Cerebellum (tissue), 4 donors: ENCODE measurements at places on chromosomes 1 and 21. TPM values are rescaled to one million over a fixed set of nuclear protein-coding genes. Genes with fewer than 3 reads are reported as not detected.
A peak's percentile ranks its signal among the peaks of the same experiment; 100 is the strongest.

DNA sequence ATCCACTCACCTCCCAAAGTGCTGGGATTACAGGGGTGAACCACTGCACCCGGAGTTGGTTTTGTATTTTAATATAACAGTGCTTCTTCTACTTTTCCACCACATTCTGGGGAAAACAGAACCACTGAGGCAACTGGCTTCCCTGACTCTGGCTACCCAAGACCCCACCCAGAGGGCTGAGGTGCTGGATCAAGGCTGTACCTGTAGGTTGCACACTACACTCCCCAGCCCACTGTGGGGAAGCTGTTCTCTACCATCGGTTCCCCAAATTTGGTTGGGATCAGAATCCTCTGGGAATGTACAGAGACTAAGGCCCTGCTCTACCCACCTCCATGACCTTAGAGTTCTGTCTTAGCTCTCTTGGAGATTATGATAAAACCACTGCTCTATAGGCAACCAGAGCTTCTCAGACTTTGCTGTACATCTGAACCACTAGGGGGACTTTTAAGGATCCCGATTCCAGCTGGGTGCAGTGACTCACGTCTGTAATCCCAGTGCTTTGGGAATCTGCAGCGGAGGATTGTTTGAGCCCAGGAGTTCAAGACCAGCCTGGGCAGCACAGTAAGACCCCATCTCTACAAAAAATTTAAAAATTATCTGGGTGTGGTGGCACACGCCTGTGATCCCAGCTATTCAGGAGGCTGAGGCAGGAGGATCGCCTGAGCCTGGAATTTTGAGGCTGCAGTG lies 51.6 kb downstream of the GNG4 start:
- DNase-seq: no peak

- peak; percentile 23 for DNase-seq
Measured at GRCh38 chr1:110337704-110338308, 1.4 kb upstream of the RBM15 start.

DNA sequence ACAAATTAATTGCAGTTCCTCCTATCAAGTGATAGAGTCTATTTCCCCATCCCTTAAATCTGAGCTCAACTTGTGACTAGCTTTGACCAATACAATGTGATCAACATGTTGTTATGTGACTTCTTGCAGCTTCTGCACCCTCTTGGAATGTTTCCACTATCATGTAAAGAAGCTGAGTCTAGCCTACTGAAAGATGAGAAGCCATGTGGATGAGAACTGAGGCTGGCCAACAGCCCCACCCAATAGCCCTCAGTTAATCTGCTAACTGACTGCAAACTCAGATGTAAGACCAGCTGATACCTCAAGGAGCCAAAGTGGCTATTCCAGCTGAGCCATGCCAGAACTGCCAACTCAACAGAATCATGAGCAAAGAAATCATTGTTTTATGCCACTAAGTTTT lies 44.0 kb downstream of the LYST start:
- DNase-seq: no peak

DNA sequence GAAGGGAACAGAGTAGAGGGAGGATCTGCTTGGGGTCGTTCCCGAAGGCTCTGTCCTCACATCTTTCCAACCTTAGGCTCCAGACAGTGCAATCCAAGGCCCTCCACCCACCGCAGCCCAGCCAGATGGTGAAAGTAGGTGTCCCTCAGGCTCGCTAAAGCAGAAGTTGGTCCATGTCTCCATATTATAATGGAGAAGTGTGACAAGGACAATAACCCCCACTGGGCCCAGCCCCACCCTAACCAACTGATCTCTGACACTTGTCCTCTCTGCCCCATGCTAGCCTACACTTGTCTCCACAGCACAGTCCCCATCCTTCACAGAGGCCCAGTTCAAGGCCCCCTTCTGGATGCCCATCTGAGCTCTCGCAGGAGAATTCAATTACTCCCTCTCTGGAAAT lies 48.7 kb downstream of the DMAP1 start:
- no peak for DNase-seq

GRCh38 chr1:231750818-231751362 lies 124.3 kb downstream of the DISC1 start:
- no peak for DNase-seq

DNA sequence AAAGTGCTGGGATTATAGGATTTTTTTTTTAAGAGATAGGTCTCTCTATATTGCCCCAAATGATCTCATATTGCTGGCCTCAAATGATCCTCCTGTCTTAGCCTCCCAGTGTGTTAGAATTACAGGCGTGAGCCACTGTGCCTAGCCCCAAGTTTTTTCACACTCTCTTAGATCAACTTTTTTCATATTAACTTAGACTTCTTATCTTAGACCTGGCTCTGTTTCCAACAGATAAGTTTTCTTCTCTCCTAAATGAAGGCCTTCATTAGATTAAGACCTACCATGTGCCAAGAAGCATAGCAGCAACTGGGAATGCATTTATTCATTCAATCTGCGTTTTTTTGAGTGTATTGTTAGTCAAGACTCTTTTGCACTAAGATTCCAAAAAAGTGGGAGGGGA lies 20.2 kb upstream of the HTR1D start:
- DNase-seq: no peak

DNA sequence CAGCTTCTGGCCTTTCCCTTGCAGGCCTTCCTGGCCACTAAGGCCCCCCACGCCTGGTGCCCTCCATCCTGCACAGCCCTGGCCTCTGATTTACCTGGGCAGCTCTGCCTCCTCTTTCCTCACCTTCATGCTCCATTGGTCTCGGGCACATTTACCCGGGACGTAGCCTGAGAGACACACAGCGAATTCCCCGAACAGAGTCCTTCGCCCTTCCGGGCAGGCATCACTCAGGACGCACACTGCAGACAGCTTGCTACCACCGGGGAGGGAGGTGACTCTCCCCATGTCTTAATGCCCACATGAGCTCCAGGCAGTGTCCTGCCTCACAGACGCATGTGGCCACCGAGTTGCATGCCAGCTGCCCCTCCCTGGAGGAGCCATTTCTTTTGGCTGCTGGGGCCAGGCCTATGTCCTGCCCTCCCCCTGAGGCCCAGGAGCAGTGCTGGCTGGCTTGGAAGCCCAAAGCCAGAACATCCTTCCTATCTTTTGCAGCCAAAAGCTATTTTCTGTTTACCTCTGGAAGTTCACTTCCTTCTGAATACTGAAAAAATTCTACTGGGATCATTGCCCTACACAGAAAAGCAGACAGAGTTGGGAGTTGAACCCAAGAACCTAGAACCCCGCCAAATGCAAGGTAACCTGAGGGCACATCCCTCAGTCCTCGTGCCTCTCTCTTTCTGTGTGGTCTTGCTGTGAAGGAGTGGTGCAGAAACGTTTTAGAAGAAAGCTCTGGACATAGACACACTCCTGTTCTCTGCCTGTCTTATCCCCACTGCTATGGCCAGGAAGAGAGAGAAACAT lies 209.5 kb downstream of the TOMM20 start:
- peak; percentile 36 for DNase-seq

DNA sequence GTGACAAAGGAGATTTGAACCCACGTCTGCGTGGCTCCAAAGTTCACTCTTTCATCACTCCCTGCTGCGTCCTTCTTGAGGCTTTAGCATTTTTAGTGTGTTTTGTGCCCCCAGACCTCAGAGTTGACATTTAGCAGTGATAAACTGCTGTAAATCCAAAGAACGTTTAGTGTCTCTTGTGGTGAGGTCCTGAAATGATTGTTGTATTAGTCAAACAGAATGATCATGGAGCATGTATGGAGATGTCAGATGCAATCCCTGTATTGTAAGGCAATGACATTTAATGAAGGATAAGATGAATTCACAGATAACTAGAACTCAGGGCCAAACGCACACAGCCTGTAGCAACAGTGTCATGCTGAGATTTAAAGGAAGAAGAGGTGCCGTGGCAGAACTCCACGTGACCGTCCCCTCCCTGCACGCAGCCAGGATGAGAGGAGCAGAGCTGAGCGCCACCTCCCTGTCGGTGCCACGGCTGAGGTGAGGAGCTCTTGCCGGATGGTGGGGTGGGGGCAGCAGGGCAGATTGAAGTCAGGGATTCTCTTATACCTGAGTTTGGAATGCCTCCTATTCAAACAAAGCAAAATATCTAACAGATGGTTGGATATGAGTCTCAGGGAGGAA lies 30.1 kb downstream of the NTPCR start:
- peak; percentile 44 for DNase-seq

- DNase-seq: no peak
Measured at GRCh38 chr1:147771226-147772125, 11.1 kb upstream of the GJA5 start.

DNA sequence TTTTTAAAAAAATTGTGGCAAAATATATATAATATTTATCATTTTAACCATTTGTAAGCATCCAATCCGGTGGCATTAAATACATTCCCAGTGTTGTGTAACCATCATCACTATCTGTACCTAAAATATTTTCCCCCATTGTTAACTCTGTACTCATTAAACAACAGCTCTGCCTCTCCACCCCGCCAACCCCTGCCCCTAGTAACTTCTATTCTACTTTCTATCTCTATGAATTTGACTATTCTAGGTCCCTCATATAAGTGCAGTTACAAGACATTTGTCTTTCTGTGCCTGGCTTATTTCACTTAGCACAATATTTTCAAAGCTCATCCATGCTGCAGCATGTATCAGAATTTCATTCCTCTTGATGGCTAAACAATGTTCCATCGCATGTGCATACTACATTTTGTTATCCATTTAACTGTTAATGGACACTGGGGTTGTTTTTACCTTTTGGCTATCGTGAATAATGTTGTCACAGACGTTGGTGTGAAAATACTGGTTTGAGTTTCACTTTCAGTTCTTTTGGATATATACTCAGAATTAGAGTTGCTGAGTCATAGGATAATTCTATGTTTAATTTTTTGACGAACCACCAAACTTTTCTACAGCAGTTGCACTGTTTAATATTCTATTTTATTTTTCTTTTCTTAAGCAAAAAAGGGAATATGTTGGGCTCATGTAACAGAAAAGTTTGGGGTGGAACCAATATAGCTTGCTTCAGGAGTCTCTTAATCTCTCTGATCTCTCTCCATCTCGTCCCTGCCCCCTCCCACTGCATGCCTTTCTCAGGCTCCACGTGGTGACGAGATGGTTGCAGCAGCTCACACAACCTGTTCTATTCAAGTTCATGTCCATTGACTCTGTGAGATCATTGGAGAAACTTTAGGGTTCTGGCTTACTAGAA lies 25.2 kb upstream of the RCAN1 start:
- no peak for DNase-seq

DNA sequence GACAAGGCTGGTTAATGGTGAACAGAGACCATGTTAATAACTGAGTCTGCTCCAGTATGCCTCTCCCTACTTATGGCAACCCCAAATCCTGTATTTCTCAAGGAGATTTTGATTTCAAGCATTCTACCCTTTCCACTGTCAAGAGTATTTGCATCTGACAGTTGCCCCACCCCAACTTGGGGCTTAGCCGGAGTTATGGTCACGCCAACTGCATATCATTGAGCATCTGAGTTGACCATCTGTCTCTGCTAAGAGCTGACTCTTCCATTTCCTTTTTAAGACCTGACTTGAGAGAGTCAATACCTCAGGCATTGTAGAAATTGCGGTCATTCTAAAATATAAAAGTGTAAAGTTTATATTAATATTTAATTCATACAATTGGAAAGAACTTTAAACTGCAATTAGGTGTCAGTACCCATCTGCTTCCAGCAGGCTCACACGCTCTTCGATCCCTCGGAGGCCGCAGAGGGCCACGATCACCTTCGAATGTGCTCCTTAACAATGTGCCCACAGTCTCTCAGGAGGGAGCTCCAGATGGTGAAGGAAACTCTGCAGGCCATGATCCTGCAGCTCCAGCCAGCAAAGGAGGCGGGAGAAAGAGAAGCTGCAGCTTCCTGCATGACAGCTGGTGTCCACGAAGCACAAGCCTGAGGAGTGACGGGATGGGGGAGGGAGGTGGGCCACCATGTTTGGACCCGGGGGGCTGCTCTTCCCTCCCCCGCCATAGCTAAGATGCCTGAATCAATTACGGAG lies 409.8 kb downstream of the DISC1 start:
- peak; percentile 40 for DNase-seq

GRCh38 chr1:224851210-224851847 lies 78.1 kb upstream of the DNAH14 start:
- peak; percentile 27 for DNase-seq

Gene SPEN
- 69.0 TPM for total RNA-seq

Gene LDLRAD1
- total RNA-seq: not detected

Gene CITED4
- total RNA-seq: 2.0 TPM

DNA sequence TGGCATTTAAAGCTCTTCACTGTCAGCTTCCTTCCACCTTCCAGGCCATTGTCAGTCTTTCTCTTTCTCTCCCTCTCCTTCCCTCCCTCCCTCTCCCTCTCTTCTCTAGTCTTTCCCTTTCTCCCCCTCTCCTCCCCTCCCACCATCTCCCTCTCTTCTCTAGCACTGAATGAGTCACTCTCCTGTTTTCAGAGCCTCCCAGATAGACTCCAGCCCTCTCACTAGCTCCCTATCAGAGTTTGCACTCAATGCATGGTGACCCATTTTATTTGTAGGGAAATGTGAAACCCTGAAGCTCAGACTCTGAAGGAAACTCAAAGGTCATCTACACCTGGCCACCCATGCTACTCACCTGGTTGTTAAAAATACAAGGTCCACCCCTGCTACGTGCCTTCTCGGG lies 4.4 kb upstream of the MATN1 start:
- no peak for DNase-seq

GRCh38 chr21:37784591-37785318 lies 131.5 kb downstream of the KCNJ6 start:
- no peak for DNase-seq

GRCh38 chr21:45140346-45140940 lies 66.1 kb downstream of the ADARB1 start:
- peak; percentile 88 for DNase-seq

DNA sequence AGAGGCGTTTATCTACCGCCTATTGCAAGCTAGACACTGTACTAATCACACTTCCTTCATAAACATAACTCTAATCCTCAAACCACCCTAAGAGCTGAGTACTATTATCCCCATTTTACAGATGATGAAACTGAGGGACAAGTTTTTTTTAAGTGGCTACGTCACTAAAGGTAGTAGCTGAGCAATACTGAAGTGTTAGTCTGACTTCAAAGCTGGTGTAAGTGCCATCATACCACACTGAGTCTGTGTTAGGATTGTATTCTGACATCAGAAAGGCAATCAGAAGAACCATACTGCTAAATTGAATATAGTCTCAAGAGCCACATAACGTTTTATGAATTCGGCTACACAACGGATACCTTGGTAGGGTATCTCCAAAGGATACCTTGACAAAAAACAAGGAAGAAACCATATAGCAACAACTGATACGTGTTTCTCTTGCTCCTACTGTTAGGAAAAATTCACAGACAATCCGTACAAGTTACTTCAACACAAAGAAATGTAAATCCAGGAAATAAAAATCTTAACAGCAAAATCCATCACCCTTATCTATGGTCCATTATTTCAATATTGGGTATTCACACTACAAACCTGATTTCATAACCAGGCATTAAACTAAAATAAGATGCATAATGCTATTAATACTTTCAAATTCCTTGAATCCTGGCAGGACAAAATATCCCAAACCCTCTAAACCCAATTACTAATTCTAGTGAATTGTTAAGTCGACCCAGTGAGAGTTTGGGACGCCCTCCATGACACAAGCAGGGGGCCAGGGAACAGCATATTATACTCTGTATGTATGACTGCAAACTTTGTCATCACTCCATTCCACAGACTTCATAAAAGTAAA lies 1.6 kb downstream of the TP53BP2 start:
- no peak for DNase-seq
